ENCODE measurements at places on chromosomes 4 and X.

GRCh38 chrX:19204636-19205035 is 82.4 kb upstream of the ADGRG2 start:
- no peak for DNase-seq

- no peak for DNase-seq
These were observed 930.1 kb downstream of the ADGRL3 start for GRCh38 chr4:62130230-62130629.

- DNase-seq, result no peak
These were observed 218.2 kb downstream of the SCFD2 start for GRCh38 chr4:53147711-53148110.

DNA sequence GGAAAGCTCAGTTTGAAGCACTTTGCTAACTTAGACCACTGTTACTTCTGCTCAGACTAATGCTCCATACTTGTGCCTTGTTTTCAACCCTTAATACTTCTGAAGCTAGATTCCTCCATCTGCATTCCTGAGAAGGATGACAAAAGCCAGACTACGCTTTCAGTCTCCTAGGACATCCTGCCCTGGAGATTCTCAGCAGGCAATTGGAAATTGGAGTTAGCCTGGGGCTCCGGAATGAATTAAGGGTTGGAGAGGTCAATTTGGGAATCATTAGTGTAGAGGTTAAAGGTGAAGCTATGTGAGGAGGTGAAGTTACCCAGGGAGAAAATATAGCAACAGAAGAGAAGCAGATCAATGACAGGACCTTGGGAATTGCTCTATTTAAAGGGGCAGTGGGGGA is 215.9 kb upstream of the MBNL3 start:
- no peak for DNase-seq

DNA sequence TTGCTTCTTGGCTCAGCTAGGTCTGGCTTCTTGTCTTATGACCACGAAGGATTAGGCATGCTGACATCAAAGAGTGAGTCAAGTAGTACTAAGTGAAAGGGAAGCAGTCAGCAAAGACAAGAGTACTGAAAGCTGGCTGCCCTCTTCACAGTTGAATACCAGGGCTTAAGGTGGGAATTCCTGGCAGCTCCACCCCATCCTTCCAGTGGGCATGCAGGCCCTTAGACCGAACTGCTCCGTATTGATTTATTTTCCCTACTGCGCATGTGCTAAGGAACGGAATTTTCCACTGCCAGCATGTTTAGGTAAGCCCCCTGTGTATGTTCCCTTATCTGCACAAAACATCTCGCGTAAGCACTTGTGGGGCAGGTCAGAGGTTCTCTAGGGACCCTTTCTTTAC is 2320.1 kb downstream of the ARAP2 start:
- DNase-seq, result no peak

DNA sequence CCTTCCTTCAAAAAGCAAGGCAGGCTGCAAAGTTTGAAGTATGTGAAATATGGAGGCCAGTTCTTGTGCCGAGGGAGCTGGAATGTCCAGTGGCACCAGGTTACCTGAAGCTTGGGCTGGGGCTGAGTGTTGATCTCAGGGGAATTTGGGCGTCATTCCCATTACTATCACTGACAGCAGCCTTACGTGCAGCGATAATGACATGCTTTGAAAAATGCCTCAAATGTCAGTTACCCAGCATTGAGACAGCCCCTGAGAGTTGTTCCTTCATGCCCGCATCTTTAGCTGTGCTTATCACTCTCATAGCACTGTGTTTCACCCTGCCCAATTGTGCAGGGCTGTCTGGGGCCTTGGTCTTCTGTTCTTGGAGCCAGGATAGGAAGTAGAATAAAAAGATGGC is 27.4 kb downstream of the SLC16A2 start:
- no peak for DNase-seq

Data from GM19239 (cell line).